Inflammatory macrophage treated with lipopolysaccharide for 4 hours (primary cell): ENCODE measurements at places on chromosomes 4 and X.
A peak's percentile ranks its signal among the peaks of the same experiment; 100 is the strongest.

- no peak for DNase-seq
Observed at GRCh38 chr4:99572527-99573240, 1.9 kb upstream of the MTTP start.

GRCh38 chr4:162408309-162408708, 244.5 kb upstream of the FSTL5 start:
- DNase-seq = no peak

- DNase-seq = peak; percentile 94
Observed at GRCh38 chr4:127698789-127699200, 31.4 kb upstream of the SLC25A31 start.

DNA sequence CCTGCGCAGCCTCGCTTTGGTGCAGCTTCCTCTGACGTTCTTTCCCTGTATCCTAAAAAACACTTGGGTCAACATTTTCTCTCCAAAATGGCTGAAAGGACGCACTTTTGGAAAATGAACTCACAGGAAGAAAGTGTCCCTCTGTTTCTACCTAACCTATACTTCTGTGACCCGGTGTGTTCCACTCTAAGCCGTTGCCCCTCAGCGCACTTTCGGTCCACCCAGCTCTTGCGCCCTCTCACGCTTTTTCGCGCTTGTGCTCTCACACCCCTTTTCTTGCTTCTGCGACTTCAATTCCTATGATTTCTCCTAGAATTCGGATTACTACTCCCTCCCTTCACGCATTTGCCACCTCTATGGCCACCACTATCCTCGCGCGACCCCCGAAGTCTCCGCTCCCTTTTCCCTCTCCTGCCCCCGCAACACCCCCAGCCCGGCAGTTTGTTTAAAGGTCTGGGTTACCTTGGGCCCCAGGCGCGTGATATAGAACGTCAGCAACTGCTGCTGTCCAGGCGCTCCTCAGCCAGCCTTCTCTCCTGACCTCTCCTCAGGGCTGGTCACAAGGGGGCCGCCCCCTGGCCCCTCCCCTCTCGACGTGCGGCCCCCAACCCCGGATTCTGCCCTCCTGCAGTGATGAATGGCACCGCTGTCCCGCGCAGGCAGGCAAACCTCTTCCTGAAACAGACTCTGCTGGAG, at the start of gene USP51:
TSS of gene USP51 (minus strand) at position 535 of the 696 bp plus-strand sequence. CDS start 909 bp downstream, outside the sequence.
- peak; percentile 36 for DNase-seq

GRCh38 chr4:80101071-80101791, 28.2 kb upstream of the ANTXR2 start:
- peak; percentile 52 for DNase-seq

DNA sequence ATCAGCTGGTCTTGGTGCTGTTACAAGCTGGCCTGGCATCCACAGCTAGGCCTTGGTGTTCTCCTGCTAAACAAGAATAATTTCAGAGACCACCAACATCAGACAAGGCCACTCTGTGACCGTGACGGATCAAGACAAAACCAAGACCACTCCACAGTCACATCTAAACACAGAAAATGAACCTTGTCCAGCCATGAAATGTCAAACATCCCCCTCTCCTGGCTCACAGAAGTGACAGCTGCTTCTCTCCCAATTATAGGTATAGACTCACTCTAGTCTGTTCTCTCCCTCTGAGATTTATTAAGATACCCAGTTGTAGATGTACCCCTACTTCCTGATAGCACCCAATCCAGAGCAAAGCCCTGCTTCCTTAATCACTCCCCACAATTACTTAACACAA, 40.4 kb downstream of the EFHC2 start:
- DNase-seq = no peak

DNA sequence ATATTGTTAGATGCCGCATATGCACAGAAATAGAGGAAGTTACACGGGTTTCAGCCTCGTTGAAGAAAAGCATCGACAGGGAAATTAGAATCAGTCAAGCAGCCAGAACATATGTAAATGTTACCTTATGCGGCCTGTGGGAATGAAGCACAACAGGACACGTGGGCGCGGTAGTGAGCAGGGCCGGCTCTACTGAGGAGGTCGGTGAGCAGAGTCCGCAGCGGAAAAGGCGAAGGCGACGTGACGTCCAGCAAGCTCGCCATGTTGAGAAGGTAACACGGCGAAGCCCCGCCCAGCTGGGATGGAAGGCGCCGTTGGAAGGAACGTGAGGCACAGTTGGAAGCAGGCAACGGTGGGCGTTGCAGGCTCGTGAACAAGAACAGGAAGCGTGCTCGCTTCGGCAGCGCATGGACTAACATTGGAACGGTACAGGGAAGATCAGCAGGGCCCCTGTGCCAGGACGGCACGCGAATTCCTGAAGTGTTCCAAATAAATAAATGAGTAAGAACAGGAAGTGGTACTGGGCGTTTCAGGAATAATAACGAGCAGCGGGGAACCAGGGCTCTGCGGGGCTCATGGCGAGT, 54.6 kb downstream of the MTNR1A start:
- no peak for DNase-seq

- peak; percentile 62 for DNase-seq
Observed at GRCh38 chr4:7103607-7104365, 35.9 kb upstream of the GRPEL1 start.

DNA sequence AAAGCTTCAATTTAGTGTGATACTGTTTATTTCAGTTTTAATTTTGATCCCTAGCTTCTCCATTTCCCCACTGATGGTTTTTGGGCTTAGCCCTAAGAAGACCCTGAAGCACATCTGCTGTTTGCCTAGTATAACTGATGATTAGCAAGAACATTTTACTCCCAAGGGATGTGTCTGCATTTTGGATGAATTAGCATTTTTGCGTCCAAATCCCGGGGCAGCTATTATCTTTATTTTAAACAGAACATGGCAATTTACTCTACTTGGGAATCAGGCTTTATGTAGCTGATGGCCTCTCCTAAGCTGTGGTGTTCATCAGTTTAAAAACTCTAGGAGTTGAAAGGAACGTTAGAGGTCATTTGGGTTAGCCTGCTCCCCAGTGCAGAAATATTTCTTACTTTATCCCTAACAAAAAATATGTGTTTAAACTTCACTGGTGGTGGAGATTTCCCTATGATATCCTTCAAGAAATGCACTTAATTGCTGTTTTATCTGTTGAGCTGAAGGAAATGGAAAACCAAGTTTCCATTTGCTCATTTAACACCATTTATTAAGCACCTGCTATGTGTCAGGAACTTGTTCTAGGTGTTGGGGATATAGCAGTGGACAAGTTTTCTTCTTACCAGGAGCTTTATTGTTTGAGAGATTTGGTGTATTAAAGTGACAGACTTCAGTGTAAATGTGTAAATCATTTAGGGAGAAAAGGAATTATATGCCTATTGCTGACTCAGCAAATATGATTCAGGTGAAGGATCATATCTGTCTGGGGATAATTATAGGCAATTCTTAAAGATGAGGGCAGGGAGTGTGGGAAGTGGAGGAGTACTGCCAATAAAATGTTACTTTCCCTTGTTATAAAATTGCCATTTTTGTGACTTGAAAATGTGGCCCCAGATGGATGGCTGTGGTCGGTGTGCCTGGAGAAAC, 3.4 kb downstream of the SEPTIN11 start:
- no peak for DNase-seq

- no peak for DNase-seq
Observed at GRCh38 chr4:85078016-85078415, 111.5 kb upstream of the WDFY3 start.

DNA sequence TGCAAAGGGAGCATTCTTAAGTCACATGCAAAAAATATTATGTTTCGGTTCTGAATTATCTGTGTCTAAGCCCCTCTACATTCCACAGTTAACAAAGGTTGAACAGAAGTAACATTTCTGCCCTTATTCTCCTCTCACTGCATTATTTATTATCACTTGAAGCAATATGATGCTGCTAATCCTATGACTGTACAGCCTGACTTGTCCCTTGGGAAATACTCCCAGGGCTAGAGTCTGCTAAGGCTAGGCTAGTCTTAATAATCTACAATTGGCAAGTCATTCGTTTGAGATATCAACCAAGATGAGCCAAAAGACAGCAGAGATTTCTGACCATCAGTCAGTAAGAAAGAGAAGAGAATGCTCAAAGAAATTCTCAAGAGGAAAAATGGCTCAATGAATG, 226.9 kb upstream of the HCCS start:
- DNase-seq = no peak

DNA sequence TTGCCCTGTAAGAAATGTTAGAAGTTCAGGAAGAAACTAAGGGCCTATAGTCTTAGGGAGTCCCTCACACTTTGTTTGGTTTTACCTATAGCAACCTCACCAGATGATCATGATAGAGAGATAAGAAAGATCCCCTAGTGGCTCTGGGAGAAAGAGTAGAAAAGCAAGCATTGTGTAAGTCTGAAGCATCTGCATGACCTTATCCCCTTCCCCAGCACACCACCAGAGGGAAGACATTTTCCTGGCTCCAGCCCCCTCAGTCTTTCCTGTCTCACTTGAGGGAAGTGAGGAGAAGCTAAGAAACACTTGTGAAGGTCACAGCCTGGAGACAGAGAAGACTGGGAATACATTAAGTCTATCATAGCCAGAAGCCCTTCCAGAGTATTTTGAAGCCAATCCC, 154.0 kb downstream of the EVC2 start:
- no peak for DNase-seq

GRCh38 chr4:106717091-106717490, 319.0 kb downstream of the DKK2 start:
- DNase-seq = no peak

- DNase-seq = no peak
Observed at GRCh38 chrX:50068285-50068563, 132.6 kb downstream of the AKAP4 start.

DNA sequence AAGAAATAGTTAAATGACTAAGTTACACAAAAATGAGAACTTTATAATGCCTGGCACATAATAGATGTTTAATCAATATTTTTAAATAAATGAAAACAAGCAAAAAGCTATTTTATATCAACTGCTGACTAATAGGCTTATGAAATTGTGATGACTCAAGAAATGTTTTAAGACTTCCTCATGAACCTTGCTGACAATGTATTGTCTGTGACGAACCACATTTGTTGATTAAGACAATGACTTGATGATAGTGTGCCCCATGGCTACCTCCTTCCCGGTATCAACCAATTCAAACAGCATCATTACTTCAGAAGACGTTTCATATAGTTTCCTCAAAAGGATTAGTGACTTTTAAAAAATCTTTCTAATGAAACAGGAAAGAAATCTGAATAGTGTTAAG, 7.9 kb downstream of the CXCL6 start:
- peak; percentile 81 for DNase-seq

- DNase-seq = no peak
Observed at GRCh38 chr4:174611792-174612191, 89.5 kb upstream of the HPGD start.

- no peak for DNase-seq
Observed at GRCh38 chr4:158891256-158891655, 122.4 kb downstream of the FNIP2 start.

GRCh38 chrX:124548571-124548970, 202.2 kb downstream of the SH2D1A start:
- DNase-seq = no peak

DNA sequence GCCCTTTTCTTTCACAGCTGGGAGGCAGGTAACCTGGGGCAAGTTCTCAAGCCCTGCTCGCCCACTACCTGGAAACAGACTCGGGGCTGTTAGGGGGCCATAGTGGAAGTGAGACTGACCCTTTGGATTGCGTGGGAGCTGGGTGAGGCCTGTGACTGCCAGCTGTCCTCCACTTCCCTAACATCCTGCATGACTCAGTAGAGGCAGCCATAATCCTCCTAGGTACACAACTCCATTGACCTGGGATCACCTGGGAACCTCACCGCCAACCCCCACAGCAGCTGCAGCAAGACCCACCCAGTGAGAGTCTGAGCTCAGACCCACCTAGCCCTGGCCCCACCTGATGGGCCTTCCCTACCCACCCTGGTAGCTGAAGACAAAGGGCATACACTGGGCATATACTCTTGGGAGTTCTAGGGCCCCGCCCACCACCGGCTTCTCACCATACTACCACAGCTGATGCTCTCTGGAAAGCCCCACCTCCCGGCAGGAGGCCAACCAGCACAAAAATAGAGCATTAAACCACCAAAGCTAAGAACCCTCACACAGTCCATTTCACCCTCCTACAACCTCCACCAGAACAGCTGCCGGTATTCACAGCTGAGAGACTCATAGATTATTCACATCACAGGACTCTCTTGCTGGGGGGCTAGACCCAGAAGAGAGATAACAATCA, 61.1 kb upstream of the DCTD start:
- DNase-seq = no peak

DNA sequence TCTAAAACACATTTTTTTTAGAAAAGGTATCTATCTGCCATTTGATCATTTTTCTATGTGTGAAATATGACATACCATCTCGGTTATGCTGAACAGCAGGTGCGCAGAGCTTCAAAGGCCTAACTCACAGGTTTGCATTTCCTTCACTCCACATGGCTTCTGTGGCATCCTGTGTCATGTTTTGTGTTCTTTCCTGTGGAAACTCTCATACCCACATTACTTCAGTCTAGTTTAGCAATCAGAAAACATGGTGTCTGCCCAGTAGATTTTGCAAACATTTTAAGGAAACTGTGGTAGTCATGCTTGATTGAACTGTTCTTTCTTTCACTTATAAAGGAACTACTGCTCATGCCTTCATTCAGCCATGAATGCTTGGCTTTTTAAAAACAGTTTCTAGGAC, 11.3 kb upstream of the ARAP2 start:
- peak; percentile 94 for DNase-seq

DNA sequence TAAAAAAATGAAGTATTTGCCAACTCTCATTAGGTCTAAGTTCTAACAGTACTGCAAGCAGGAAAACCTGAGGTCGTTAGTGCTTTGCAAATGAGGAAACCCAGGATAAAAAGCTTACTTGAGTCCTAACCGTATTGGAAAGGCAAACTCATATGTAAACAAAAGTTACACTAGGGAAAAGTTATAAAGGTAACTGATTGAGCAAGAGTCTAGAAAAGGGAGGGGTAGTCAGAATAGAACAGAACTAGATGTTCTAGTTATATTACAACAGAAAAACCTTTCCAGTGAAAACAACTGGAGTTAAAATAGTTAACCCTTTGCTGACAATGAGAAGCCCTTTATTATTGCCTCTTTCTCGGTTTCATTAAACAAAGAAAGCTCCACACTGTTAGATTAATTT, 66.4 kb upstream of the MAOA start:
- DNase-seq = no peak

- no peak for DNase-seq
Observed at GRCh38 chr4:8370106-8370787, 70.3 kb downstream of the ACOX3 start.

GRCh38 chr4:63211375-63211774, 1197.9 kb downstream of the TECRL start:
- no peak for DNase-seq

GRCh38 chr4:8289151-8289750, 19.7 kb downstream of the HTRA3 start:
- DNase-seq = no peak

- peak; percentile 74 for DNase-seq
Observed at GRCh38 chr4:156970501-156971164, 966 bp downstream of the PDGFC start.

DNA sequence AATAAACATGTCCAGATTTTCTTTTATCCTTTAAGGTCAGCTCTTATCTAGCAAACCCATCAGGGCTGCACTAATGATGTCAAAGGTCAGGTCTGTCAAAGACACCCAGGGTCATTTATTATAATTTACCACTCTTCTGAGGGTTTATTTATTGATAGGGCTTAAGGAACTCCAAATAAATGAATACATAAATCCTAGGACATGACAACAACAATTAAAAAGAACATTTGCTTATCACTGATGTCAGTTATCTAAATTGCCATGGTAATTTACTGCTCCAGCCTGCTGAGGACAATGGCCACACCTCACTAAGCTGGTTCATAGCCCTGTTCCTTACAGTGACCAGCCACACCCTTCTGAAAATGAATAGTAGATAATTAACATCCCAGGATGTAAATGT, 317.1 kb downstream of the UNC5C start:
- no peak for DNase-seq

GRCh38 chrX:50827996-50828395, 14.0 kb upstream of the SHROOM4 start:
- DNase-seq = no peak
